ENCODE measurements at places on chromosomes 1 and 21.

GRCh38 chr1:31310198-31310597, 13.4 kb downstream of the ZCCHC17 start:
- no peak for DNase-seq

DNA sequence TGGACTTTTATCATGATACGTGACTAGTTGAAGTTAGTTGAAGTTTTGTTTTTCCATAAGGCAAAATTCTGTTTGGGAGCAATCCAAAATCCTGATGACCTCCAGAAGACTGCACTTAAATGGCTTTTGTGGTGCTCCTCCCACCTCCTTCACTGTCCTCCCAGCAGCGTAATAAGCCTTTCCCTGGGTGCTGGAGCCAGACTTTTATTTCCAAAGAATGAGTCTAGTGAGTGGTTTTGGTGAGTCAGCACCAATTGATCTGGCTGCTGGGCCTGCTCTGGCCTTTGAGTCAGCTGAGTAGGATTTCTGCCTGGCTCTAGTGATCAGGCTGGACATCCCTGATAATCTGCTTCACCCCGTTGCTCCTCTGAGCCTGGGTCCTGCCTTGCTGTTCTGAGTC, 21.7 kb upstream of the KCND3 start:
- no peak for DNase-seq

GRCh38 chr21:41631564-41632461, 123.9 kb upstream of the TMPRSS2 start:
- no peak for DNase-seq

GRCh38 chr21:34845521-34846451, 177.0 kb downstream of the CLIC6 start:
- DNase-seq = no peak

DNA sequence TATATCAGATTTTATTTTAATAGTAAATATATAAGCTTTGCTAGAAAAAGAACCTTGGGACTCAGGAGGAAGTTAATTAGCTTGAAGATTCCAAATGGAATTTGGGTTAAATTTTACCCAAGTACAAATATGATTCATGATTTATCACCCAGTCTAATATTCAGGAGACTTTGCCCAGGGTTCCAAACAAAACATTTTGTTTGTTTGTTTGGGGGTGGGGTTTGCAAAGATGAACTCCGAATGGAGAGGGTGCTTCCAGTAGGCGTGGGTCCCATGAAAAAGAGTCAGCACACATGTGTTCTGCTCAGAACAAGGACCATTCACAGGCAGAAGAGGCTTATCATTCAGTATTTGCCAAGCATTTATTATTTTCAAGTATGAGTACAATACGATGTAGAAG, 23.5 kb downstream of the KCNT2 start:
- DNase-seq = no peak

DNA sequence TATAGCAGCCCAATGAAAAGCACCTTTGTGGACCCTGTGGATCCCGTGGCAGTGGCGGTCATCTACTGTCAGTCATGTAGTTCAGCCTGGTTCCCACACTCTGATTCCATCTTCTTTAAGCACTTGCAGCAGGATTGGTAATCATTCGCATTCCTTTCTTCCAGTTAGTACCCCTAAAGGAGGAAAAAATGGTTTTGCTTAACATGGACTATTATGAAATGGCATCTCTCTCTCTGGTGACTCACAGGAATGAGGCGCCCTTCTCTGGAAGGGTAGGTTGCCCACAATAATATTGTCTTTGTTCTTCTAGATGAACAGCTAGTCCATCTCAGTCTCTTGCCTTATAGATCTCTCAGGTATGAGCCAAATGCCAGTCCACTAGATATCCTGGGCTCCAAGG, 127.9 kb upstream of the MROH9 start:
- no peak for DNase-seq

- no peak for DNase-seq
Observed at GRCh38 chr1:172398970-172399755, 21.3 kb upstream of the C1orf105 start.

DNA sequence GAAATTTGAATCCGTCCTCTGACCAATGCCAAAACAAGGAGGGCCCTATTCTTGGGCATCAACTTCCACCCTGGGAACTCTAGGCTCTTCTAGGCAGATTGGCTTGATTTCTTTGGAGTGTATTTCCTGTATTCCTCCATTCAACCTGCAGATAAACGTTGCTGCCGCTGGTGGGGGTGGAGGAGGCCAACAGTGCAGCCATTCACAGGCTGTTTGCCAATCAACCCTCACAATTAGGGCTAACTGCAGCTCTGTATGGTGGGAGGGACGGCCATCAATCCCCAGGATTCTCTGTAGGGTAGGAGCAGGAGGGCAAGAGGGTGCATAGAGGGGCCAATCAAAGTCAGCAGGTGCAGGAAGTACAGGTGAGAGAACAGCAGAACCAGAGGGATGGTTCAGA, 273.1 kb upstream of the PROX1 start:
- DNase-seq = no peak

- DNase-seq = no peak
Observed at GRCh38 chr1:14486401-14487201, 111.9 kb upstream of the KAZN start.

GRCh38 chr1:49824261-49824660, 199.5 kb downstream of the AGBL4 start:
- DNase-seq = no peak

DNA sequence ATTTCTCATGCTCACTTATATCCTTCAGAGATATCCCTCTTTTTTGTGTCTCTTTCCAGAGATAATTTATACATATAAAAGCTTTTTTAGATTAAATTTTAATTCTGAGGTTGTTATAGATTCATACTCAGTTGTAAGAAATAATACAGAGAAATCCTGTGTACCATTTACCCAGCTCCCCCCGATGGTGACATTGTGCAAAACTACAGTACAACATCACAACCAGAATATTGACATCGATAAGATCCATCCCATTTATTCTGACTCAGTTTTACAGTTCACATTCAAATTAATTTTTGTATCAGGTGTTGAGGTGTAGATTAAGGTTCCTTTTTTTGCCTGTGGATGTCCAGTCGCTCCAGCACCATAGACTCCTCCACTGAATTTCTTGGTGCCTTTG, 14.3 kb downstream of the DMRTB1 start:
- no peak for DNase-seq

DNA sequence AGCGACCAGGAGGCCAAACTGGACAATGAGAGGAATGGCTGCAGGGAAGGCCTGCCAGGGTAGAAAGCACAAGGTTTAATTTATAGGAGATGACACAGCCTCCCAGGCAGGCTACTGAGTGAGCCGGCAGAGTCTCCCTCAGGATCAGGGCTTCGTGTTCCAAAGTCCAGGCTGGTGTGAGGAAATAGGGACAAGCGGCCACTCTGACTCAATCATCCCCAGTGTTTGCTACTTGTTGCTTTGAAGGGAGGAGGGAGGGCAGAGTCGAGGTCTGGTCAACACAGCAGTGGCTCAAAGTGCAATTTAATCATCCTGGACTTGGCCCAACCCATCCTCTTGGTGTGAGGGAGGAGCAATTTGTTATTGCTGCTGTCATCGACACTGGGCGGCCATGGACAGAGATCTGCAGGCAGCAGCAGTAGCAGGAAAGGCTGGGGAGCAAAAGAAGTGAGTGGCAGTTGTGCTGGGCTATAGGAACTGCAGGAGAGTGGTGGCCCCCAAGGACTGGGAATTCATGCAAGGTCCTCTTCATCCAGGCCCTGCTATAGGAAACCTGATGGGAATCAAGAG, 27.5 kb downstream of the TBX15 start:
- no peak for DNase-seq

DNA sequence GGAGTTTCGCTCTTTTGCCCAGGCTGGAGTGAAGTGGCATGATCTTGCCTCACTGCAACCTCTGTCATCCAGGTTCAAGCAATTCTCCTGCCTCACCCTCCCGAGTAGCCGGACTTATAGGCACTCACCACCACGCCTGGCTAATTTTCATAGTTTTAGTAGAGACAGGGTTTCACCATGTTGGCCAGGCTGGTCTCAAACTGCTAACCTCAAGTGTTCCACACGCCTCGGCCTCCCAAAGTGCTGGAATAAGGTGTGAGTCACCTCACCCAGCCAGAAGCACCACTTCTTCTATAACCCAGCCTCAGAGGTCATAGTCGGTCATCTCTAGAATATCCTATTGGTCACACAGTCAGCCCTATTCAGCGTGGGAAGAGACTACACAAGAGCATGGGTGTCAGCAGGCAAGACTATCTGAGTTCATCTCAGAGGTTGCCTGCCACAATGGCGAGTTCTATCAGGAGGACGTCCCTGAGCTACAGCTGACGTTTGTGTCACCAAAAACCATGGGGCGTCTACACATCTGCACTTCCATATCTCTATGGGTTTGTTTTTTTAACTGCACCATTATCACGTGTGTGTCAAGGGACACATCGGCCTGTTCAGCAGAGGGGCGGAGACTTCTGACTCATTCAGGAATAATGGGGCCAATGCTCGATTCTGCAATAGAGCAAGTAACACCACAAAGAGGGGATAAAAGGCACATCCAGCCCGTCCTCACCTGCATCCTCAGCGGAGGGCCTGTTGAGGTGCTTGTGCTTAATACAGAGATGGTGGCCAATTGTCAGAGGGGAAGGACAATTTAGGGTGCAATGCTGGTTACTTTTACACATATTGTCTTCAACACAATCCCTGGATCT, 256.3 kb upstream of the IRF2BP2 start:
- no peak for DNase-seq

DNA sequence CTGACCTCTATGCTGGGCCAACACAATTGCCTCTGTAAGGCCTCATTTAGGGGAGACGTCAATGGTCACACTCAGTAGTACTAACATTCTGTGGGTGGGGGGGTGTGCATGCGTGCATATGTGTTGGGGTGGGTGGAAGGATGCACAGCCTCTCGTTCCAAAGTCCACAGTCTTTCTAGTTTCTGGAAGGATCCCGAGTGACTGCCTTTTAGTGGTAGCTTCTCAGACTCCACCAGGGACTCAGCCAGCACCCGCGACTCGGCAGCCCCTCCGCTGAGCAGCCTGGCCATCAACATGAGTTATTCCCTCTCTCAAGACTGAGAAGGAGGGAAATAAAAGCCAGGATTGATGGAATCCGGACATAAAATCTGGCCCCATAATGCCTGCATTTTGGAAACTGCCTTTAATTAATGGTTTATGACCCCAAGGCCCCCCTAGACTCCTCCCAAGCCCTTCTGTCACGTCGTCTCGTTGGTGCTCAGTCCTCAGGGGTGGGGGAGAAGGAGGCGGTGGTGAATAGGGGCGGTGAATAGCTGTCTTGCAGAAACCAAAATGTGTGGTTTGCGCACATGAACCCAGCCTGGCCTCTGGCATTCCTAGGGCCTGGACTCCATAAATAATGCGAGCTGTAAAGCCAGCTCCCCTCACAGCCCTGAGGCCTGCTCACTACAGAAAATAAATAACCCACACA, 65.1 kb upstream of the TMEM51 start:
- DNase-seq = no peak

DNA sequence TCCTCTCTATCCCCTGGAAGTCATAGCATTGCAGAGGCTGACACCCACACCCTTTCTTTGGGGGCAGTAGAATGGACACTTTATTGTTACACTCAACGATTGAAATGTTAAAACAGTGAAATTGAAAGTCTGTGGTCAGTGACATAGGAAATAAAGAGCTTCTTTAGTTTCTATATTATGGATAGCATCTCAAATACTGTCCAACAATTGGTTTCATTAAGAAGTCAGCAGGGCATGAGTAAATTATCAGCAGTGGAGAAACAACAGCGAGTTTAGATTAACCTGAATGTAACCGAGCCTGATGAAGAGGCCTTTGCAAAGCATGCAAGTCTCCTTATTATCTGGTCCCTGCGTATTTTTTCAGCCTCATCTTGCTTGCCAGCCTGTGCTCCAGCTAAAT, 350.7 kb downstream of the NTNG1 start:
- no peak for DNase-seq

GRCh38 chr1:55617288-55617982, 402.3 kb upstream of the USP24 start:
- no peak for DNase-seq

DNA sequence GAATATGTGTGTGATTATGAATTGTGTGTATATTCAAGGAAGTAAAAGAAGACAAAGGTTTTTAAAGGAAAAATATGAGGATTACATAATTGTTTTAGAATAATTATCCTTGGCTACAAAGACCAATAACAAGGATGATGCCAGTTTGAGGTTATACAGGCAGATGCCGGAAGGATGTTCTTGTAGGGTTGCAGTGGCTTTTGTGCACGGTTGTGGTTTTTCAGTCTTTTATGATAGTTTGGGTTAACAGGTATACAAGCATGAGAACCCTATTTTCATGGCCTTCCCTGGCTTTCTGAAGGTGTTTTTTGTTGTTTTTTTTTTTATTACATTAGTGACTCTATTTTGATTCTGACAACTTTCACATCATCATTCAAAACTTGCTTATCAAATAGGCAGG, 4.9 kb downstream of the CR2 start:
- no peak for DNase-seq

- DNase-seq = no peak
Observed at GRCh38 chr1:203405703-203406438, 54.9 kb upstream of the FMOD start.

GRCh38 chr1:214329470-214330220, 48.7 kb downstream of the SMYD2 start:
- DNase-seq = no peak

DNA sequence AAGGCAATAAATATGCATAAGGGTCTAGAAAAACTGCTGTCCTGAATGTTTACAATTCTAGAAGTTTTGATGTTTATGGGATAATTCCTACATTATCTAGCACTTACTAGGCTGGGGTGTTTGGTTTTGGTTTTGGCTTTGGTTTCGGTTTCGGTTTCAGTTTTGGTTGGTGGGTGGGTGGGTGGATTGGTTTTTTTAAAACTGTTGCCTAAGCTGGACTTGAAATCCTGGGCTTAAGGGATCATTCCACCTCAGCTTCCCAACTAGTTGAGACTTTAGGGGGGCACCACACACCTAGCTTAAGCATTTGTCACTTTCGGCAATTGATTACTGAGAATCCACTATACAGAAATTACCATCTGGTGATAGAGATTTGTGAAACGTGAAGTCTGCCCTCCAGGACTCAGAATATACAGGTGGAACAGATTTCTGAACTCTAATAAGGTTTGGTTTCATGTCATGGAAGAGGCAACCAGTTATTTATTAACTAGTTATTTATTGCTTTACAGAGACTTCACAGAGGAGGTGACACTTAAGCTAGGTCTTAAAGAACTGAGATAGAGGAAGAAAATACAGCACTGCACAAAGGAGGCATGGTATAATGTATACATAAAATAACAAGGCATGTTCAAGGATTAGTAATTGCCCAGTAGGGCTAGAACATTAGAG, 69.6 kb downstream of the PIK3R3 start:
- peak; percentile 18 for DNase-seq

DNA sequence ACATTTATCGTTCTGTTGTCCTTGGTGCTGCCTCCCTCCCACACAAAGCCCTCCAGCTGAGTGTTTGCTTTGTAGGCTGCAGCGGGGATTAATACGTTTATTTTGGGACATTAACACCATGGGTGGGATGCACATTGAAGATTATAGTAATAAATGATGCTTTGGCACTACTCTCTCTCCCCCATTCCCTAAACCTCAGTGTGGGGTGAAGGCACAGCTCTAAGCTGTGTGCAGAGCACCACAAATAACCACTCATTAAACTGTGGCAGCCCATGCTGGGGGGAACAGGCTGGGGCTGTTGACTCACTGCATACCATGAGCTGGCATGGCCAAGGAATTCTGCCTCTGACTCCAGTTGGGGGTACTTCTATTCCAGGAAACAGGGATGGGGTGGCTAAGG, 7.7 kb downstream of the PCP4L1 start:
- no peak for DNase-seq
